GM12891 (cell line): ENCODE measurements at places on chromosomes 12 and 14.

DNA sequence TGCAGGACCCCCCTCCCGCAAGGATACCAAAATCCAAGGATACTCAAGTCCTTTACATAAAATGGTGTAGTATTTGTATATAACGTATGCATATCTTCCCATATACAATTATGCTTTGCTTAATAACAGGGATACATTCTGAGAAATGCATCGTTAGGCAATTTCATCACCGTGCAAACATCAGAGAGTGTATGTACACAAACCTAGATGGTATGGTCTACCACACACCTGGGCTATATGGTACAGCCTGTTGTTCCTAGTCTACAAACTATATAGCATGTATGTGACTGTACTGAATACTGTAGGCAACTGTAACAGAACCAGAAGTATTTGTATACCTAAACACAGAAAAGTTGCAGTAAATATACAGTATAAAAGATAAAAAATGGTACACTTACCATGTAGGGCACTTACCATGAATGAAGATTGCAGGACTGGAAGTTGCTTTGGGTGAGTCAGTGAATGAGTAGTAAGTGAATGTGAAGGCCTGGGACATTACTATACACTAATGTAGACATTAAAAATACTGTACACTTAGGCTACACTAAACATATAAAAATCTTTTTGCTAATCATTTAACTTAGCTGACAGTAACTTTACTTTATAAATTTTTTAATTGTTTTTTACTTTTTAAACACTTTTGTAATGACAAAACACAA, 141.1 kb downstream of the SLC41A2 start:
- DNase-seq, result no peak

- no peak for DNase-seq
These were observed 77.7 kb downstream of the ARF6 start for GRCh38 chr14:49970474-49971147.

- DNase-seq, result no peak
These were observed 18.9 kb downstream of the ALDH2 start for GRCh38 chr12:111785651-111786050.

DNA sequence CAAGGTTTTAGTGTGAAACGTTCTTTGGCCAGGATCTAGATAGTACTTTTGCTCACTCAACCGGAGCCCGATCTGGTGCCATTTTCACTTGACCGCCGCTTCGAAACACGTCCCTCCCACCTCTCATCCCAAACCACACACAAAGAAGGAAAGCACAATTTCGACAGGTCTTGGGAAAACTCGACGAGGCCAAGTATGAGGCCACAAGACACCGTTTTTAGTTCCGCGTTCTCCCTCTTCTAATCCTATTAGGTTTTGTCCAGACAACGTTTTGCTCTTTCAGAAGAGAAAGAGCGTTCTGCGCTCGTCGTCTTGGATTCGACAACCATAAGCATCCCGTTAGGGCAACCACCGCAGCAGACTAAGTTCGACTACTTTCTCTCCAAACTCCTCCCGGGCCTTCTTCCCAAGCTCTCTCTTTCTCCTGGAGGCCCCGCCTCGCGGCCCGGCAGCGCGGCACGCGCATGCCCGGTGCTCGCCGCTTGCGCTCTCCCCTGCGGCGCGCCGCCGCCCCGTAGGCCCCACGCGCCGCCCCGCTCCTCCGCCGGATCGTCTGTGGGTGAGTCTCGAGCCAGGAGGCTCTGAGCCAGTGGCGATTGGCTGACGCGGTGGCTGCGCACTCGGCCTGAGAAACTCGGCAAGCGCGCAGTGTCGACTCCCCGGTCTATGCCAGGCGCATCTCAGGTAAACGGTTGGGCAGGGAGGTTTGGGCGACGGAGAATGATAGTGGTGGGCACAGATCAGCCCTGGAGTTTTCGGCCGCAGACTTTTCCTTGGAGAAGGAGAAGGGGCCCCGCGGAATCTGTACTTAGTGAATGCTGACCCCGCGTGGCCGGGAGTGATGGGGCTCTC, at the start of gene MIPOL1:
TSS of gene MIPOL1 (plus strand) at position 517 of the 852 bp plus-strand sequence. CDS start 49,952 bp downstream, outside the sequence.
- no peak for DNase-seq

- DNase-seq, result no peak
These were observed 340.2 kb downstream of the CACNA1C start for GRCh38 chr12:2393016-2393415.

- DNase-seq, result no peak
These were observed 4.0 kb downstream of the ATG101 start for GRCh38 chr12:52073531-52074381.

- DNase-seq, result peak; percentile 29
These were observed 23.8 kb upstream of the PHC1 start for GRCh38 chr12:8890313-8891085.

DNA sequence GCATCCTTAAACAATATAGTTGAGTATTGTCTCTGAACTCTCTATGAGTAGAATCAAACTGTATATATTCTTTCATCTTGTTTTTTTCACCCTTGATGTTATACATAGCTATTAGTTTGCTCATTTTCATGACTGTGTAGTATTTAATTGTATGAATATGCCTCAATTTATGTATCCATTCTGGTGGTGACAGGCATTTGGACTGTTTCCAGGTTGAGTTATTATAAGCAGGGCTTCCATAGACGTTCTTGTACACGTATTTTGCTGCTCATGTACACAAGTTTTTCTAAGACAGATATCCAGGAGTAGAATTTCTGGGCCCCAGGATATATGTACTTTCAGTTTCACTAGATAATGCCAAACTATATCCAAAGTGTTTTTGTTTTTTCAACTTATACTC, 211.4 kb downstream of the NTF3 start:
- DNase-seq, result no peak

DNA sequence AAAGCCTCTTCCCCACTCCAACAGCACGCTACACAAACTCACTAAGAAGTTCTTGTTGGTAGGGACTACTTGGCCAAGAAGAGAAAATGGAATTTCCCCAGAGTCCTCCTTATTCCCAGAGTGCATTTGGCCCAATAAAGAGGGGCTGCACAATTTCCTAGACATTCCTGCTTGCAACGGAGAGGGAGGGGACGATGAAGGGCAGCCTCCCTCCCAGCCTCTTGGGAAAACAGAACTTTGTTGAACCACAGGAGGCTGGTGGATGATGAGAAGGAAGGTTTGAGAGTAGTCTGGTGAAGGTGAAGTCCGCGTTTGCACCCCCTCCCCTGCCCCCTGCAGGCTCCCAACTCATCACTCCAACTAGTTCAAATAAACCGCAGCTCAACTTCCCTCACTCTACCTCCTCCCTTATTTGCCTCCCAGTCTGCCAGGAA, 19.1 kb upstream of the TBX3 start:
- DNase-seq, result no peak

- no peak for DNase-seq
These were observed 6.9 kb downstream of the ATP2B1 start for GRCh38 chr12:89701606-89702206.
